ENCODE measurements at places on chromosomes 4 and X.
A peak's percentile ranks its signal among the peaks of the same experiment; 100 is the strongest.

- no peak for DNase-seq
Measured at GRCh38 chr4:189533603-189534002, 407.1 kb upstream of the FRG1 start.

- no peak for DNase-seq
Measured at GRCh38 chr4:7364979-7365378, 69.8 kb downstream of the PSAPL1 start.

DNA sequence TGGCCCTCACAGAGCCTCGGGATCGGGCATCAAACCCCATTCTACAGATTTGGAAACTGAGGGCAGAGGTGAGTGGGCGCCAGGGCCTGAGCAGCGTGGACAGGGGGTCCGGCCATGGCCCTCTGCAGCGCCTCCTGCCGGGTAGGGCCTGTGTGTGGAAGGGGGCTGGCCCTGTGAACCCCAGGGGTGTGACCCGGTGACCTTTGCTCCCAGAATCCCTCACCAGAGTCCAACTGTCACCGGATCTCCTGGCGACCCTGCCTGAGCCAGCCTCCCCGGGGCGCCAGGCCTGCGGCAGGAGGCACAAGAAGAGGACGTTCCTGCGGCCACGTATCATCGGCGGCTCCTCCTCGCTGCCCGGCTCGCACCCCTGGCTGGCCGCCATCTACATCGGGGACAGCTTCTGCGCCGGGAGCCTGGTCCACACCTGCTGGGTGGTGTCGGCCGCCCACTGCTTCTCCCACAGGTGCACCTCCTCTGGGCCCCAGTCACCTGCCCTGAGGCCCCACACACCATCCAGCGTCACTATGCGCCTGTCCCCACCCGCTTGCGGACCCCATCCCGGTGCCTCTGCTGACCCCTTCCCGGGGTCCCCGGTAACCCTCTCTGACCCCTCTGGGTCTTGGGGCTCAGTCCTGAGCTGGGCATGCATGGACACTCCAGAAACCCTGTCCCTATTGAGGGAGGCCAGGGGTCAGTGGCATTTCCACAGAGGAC, 4.2 kb downstream of the HGFAC start:
- no peak for DNase-seq

DNA sequence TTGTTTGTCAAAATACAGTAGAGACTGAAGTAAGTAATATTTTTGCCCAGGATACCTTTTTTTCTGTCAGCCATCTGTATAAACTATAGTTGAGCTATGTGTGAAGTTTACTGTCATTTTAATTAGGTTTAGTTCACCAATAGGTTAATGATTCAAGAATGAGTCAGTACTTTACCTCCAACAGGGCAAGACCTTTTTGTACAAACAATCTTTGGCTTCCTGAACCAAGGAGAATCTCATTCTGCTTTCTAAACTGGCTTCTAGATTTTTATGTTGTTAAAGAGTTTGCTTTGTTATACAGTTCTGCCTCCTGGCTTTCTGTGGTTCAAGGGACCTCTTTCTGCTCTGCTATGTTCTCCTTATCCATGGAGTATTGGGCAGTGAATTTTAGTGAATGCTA, 412.0 kb upstream of the NR3C2 start:
- DNase-seq: no peak

DNA sequence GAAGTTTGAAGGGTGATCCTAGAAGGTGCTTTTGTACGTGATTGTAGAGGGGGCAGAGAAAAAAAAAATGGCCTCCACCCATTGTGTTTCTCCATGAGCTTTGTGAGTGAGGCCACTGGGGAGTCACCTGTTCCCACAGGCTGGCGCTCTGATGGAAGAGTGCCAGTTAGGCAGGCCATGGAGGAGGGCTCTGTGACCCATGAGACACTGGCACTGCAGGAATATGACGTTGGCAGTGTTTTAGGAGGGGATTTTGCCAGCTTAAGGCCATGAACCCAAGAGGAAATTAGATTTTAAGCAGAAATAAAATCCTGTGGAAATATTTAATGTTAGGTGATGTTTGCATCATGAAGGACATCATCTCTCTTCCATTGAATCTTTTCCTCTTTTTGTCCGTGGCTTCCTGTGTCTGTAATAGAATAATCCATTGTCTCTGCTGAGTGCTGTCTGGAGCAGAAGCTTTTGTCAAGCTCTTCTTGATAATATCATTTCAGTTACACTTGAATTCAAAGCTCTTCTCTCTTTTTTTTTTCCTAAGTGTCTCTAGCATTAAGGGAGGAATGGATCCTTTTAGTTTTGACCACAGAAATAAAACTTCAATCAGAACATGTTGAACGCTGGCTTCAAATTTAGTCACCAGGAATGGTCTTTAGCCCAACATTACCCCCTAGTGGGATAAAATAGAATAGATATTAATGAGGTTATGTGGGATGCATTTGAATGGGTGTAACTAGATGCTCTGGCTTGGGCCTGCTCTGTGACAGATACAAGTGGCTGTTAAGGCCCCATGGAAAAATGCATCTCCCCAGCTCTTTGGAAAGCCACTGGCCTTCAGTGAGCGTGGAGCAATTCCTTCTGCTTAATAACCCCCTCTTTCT, 41.0 kb upstream of the UCP1 start:
- no peak for DNase-seq

DNA sequence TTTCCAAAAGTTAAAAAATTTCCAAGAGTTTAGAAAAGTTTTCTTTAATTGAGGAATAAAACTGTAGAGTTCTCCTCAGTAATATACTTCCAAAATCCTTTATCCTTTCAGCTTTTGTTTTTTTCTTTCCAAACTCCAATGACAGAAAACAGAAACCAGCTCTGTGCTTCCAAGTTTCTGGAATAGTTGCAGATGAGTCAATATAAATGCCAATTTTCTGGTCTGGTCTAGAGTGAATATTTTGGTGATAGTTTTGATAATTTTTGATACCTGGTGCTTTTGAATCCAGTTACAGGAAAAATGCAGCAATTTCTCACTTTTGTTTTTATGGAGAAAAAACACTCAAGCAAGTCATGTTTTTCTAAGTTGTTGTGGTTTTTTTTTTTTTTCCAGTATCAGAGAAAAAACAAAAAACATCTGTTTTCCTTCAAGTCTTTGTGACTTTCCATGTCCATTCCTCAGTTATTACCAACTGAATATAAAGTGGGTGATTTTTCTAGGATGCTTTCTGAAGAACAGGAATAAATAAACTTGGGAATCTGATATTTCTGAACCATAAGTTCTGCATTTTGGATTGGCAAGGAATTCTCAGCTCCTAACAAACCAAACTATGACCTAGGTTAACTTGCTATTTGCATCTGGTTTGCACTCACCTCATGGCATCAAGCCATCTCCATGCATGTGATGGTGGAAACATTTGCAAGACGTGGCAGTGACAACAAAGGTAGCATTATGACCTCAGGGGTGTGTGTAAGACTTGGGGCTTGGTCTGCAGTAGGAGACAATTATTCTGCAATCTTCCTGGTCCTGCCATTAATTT, 139.1 kb downstream of the VEGFC start:
- DNase-seq: no peak

- DNase-seq: no peak
Measured at GRCh38 chr4:89586318-89586717, 250.6 kb downstream of the SNCA start.

DNA sequence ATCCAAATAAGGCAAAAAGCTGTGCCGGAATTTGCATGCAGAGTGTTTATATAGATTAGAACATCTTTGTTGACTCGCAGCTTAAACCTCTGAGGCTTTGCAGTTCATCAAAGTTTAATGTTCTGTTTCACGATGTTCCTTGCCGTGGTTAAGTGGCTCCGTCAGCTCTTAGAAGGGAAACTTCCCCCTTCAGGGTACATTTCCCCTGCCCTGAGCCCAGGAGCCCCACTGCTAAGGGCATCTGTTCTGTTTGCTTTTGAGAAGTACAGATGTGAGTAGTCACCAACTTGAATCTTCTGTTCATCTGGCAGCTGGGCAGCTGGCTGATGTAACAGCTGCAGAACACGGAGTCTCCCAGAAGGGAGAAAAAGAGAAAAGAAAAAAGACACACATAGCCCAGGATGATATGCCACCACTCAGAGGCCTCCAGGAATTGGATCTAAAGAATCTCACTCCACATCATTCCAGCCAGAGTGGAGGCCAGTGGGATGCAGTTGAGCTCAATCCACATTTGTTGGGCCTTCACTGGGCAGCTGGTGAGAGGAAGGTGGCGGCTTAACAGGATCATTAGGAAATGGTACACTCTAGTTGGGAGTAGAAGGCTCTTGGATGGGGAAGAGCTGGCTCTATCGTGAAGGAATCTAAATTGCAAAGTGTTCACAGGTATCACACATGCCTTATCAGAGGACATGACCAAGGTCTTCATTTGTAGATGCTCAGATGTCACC, 178.7 kb upstream of the RBPJ start:
- no peak for DNase-seq

GRCh38 chrX:125205133-125205917, 114.3 kb upstream of the TEX13C start:
- DNase-seq: peak; percentile 31

GRCh38 chr4:122632396-122633143, 11.7 kb upstream of the IL21 start:
- DNase-seq: no peak

GRCh38 chrX:120242813-120243212, 7.8 kb upstream of the ZBTB33 start:
- DNase-seq: no peak

GRCh38 chr4:189313861-189314513, 626.7 kb upstream of the FRG1 start:
- no peak for DNase-seq

GRCh38 chrX:19789376-19789775, 98.0 kb downstream of the SH3KBP1 start:
- no peak for DNase-seq

DNA sequence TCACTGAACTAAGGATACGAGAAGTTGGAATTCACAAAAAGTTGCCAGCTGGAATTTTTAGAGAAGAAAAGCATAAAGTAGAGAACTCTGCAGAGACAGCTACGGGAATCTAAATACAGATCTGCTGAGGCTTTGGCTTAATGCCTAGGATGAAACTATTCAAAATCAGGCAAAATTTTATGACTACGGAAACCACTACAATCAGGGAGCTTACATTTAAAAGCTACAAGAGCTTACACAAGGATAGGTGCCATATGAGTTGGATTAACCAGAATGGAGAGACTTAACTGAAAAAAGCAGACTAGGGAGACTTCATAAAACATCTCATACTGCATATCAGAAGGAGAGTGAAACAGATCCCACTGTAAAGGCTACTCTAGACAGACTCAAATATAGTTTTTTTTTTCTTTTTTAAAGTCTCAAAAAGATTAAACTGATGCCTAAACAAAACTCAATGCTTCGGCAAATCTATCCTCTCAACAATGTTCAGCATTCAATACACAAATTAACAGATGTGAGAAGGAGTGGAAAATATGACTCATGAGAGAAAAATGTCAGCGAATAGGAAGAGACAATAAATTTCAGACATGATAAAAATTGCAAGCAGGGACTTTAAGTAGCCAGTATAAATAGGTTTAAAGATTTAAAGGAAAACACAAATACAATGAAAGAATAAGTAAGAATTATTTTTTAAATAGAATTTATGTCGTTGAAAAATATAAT, 586.1 kb downstream of the FSTL5 start:
- no peak for DNase-seq

DNA sequence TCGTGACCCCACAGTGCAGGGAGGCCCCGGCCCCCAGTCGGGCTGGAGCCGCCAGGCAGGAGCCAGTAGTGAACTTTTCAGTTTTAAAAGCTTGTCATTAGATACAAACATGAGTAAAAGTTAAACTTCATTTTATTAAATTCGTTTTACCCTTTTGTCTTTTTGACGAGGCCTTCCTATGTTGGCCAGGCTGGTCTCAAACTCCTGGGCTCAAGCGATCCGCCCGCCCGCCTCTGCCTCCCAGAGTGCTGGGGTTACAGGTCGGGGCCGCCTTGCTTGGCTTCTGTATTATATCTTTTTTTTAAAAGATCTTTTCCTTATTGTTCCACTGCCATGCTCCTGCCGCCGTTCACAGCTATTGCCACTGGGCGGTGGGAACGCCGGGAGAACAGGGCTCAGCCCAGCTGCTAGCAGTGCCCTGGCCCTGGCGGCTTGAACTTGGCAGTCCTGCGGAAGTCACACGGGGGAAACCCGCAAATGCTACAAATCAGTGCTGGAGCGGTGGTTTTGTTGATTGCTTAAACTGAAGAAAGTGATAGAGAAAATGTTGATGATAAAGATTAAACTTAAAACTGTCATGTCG, 968 bp upstream of the NELFA start:
- DNase-seq: peak; percentile 54

- DNase-seq: no peak
Measured at GRCh38 chr4:124025428-124025827, 628.8 kb downstream of the SPRY1 start.

DNA sequence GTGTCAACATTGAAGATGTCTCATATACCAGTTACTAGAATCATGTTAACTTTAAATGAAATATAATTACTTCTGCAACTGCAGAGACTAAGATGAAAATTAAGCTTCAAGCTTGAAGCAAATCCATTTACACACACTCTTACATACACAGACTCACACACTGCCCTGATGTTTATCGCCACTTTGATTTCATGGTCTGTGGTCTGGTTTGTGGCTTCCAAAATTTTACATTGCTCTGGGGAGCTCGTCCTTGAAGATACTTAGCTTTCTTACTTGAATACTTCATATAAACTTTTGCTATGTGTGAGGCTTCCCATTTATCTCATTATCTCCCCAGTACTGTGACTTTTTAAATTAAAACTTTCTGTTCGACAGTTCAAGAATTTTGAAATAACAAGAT, 35.8 kb downstream of the ARHGEF38 start:
- no peak for DNase-seq

- DNase-seq: no peak
Measured at GRCh38 chr4:70892086-70892769, 9.9 kb upstream of the MOB1B start.

DNA sequence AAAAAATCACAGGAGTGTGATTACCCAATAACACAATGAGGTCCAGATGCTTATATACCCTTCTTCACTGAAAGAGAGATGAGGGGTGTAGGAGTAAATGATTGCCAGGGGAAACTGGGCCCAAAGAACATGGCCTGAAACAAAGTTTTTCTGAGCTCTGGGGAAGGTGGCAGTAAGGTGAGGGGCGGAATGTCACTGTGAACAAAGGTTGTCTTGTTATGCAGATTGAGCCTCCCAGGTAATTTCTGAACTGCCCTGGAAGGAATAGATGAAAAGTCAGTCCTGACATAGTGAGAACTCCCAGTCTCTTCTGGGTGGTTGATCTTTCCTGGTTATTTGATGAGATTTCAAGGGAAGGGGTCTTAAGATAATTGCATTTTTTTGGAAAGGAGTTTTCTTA, 2.5 kb upstream of the TMEM47 start:
- no peak for DNase-seq

GRCh38 chr4:134078230-134078914, 123.2 kb downstream of the PABPC4L start:
- no peak for DNase-seq

- no peak for DNase-seq
Measured at GRCh38 chr4:147916351-147916750, 184.5 kb downstream of the ARHGAP10 start.

DNA sequence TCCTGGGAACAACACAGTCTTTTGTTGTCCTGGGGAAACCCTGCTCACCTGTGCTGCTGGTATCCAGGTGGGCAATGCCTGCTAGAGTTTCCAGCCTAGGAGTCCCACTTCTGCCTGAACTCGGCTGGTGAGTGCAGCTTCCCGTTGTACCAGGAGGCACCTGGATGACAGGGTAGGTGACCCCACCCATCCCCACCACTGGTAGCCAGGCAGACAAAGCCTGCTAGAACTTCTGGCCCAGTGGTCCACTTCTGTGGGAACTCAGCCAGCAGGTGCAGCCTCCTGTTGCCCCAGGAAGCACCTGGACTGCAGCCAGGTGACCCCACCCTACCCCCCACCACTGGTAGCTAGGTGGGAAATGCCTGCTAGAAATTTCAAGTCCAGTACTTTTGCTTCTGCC, 9.7 kb upstream of the TCEAL2 start:
- no peak for DNase-seq

Measured in amygdala (tissue), 56 donors.